ENCODE measurements at places on chromosomes 3 and 15. TPM values are rescaled to one million over a fixed set of nuclear protein-coding genes. Genes with fewer than 3 reads are reported as not detected.

Gene CSPG5
- 0.54 TPM for total RNA-seq

DNA sequence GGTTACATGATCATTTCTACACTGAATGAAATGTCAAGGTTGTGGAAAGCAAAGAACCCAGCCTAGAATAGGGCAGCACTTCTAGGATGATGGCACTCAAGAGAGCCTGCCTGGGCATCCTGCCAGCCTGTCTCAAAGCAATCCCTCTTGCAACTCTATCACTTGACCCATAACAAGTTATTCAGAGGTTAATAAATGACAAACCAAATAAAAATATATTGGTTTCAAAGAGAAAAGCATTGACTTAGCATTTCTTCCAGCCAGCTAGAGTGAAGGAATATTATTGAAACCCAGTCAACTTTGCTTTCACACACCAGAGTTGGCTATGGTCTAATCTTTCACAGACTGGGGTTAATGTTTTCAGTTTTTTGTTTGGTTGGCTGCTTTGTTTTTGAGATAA, 214.6 kb upstream of the UBE2E2 start:
- DNase-seq, result no peak

Gene SEMA5B
- total RNA-seq, result not detected

DNA sequence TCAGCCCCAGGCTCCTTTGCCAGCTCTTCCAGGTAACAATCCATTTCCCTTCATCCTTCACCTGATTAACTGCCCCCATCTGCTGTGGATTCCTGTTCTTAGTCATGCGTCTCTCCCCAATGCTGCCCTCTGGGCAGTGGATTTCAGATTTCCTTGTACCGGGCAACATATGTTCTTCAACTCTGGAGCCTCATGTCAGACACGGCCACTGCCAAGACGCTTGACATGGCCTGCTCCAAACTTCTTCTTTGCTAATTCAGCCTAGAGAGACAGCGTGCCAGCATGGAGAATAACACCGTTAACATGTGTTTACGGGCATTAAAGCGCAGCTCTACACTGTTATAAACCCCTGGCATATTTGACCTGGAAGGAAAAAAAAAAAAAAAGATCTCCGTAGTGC, 1035.1 kb upstream of the NR2F2 start:
- DNase-seq, result no peak

GRCh38 chr15:63156086-63156710, 1.1 kb downstream of the RPS27L start:
- no peak for DNase-seq

Gene KLHDC8B
- 3.4 TPM for total RNA-seq

GRCh38 chr3:159458010-159458409, 530.6 kb upstream of the IL12A start:
- DNase-seq, result no peak

GRCh38 chr3:4986175-4986781, 7.0 kb downstream of the BHLHE40 start:
- no peak for DNase-seq

Gene CYP1A2
- total RNA-seq, result not detected

DNA sequence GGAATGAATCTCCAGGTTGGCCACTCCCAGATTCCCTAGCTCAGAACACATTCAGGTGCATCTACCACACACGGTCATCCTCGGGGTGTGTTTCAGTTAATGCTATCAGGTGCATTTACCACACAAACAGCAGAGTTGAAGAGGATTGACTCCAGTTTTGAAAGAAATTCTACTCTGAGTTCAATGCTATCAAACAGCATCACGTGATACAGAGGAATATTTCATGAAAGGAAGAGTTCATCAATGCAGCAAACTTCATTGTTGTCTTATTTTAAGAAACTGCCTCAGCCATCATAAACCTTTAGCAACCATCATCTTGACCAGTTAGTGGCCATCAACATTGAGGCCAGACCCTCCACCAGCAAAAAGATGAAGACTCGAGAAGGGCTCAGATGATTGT, 22.6 kb upstream of the LRRN1 start:
- no peak for DNase-seq

GRCh38 chr3:58462829-58463180, 29.1 kb upstream of the KCTD6 start:
- no peak for DNase-seq

Gene FANCD2OS
- total RNA-seq, result not detected

Gene TMIE
- total RNA-seq, result 0.41 TPM

GRCh38 chr15:77527831-77528231, 104.9 kb downstream of the LINGO1 start:
- no peak for DNase-seq

Gene GATM
- total RNA-seq, result 4.9 TPM
